Osteoblast (primary cell): ENCODE measurements at places on chromosomes 6 and 20.

GRCh38 chr6:37487591-37488380 is 11.9 kb downstream of the CCDC167 start:
- peak; percentile 46 for DNase-seq

GRCh38 chr6:11710311-11710761 is 68.3 kb downstream of the ADTRP start:
- no peak for DNase-seq

DNA sequence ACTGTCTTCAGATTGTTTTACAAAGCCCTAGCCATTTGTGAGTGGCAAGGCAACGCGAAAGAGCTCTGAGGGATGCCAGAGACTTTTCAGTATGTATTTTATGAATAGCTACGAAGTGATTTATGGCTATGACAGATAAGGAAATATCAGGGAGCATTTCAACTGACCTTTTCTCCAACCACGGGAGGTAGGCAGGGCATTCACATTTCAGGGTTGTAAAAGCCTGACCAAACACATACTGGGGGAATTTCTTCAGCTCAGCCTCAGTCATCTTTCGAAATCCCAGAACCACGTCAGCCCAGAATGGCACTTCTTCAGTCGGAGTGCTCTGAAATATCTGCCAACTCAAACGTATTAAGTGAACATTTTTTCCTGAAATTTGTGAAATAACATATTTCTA is 10.8 kb downstream of the DDO start:
- DNase-seq = no peak

DNA sequence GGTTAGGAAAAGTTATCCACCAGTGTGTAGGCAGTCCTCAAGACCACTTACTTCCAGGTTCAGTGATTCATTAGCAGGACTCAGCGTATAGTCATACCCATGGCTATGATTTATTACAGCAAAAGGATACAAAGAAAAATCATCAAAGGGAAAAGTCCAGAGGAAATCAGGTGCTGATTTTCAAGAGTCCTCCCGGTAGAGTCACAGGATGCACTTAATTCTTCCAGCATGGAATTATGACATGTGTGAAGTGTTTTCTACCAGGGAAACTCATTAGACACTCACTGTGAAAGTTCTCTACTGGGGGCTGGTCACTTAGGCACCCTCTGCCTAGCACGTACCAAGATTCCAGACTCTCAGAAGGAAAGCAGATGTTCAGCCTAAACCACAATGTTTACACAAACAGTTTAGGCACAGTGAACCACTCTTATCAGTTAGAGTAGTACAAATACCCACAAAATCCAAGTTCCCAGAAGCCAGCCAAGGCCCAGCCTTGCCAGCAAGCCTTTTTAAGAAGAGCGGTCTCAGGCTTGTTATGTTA is 10.2 kb downstream of the WFDC3 start:
- peak; percentile 75 for DNase-seq

DNA sequence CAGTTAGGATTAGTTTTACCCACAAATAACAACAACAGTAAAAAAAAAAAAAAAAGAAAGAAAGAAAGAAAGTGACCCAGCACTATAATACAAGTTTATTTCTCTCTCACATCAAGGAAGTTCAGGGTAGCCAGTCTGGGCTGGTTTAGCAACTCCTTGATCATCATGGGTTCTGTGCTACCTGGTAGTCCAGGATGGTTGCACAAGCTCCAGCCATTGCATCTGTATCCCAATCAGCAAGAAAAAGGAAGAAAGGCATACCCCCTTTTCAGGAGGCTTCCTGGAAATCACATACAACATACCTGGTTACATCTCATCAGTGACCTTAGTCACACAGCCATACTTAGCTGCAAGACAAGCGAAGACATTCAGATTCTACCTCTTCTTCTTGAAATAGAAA is 128.5 kb downstream of the MTHFD1L start:
- no peak for DNase-seq

- no peak for DNase-seq
These were observed 550.7 kb downstream of the PKHD1 start for GRCh38 chr6:51536728-51537127.

GRCh38 chr6:4402477-4402976 is 267.2 kb upstream of the ECI2 start:
- peak; percentile 94 for DNase-seq

DNA sequence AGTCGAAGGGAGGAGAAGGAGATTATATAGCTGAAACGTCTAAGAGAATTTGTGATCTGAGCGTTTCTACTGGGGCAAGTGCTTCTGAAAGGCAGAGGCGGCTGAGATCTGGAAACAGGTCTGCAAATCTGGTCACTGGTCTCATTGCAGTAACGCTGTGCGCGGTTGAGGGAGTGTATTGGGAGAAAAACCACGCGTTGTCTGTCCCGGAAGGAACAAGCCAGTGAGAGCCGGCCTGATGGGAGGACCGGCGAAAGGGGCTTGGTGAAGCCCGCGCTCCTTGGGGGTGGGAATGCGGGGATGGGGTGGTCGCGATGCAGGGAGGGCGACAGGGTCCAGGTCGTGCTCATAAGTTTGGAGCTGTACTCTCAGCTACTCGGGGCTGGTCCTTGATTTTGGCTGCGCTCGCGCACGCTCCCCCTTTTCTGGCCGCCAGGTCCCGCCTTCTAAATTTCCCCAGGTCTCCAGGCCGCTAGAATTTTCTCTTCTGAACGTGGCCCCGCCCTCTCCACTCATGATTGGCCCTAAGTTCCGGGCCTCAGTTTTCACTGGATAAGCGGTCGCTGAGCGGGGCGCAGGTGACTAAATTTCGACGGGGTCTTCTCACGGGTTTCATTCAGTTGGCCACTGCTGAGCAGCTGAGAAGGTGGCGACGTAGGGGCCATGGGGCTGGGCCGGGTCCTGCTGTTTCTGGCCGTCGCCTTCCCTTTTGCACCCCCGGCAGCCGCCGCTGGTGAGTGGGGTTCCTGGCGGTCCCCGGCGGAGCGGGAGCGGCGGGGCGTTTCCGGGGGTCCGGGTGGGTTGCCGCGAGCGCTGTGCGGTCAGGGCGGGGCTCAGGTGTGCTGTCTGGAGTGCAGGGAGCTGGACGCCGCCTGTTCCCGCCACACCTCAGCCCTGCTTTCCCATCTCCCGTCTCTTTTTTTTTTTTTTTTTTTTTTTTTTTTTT is at the start of gene MICB:
TSS of gene MICB (plus strand) at position 615 of the 946 bp plus-strand sequence. CDS start at position 664, 49 bp downstream.
- peak; percentile 95 for DNase-seq

DNA sequence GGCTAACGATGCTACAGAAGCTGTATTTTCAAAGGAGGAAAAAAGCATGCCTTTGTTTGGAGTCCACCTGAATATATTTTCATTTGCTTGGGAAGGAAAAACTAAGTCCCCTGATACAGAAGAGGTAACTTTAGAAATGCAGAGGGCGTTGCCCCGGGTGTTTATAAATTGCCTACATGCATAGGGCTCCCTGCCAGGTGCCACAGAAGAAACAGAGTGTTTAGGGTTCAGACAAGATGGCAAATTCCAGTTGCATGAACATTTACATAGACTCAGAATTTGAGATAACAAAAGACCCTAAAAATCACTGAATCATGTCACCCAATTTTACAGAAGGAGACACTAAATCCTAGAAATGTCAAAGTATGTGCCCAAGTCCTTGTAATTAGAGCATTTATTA is 19.9 kb downstream of the RIN2 start:
- no peak for DNase-seq

GRCh38 chr6:12112540-12113189 is 100.6 kb downstream of the HIVEP1 start:
- peak; percentile 71 for DNase-seq

- peak; percentile 58 for DNase-seq
These were observed 215.6 kb upstream of the HEY2 start for GRCh38 chr6:125533710-125534397.

DNA sequence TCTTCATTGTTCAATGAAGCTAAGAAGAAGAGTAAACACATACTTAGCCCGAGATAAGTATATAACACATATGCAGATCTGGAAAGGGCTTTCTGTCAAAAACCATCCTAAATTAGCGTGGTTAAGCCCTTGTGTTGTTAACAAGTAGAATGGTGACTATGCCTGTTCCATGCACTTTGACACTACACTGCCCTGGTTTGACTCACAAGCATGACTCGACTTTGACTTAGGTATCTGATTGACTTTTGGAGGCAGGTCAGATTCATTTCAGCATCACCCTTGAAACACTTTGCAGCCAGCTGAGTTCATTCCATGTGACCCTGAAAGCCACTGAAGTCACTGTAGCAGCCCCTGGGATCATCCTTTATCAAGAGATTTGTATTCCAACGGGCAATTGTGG is 239.8 kb downstream of the TBX18 start:
- DNase-seq = no peak

DNA sequence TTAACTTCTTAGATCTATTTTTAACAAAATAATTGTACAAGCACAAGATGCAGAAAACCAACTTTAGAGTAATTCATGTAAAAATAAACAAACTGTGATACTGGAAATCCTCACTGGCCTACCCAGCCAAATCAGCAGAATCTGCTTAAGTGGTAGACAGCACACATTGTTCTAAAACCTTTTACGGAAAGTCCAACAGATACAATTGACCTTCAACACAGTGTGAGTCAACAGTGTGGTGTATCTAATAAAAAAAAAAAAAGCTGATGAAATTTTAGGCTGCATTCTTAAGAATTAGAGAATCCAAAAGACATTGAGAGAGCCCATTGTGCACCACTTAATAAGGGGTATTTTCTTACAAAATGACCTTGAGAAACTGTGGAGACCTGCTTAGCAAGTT is 174.5 kb downstream of the COL21A1 start:
- DNase-seq = no peak

DNA sequence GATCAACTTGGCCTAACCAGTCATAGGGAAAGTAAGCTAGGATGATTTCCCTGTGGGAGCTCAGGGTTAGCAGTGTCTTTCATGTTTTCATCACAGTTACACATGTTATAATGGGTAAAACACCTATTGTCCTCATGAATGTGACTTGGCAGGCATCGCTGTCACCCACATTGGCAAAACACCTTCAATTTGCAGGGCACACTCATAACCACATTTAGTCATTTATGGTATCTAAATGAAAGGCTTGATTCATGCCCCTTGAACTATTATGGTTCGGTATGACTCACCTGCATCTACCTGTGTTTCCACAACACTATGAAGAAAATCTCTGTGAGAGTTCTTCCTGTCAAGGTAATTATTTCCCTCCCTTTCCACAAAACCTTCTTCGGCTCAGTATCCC is 49.2 kb downstream of the FRK start:
- no peak for DNase-seq

DNA sequence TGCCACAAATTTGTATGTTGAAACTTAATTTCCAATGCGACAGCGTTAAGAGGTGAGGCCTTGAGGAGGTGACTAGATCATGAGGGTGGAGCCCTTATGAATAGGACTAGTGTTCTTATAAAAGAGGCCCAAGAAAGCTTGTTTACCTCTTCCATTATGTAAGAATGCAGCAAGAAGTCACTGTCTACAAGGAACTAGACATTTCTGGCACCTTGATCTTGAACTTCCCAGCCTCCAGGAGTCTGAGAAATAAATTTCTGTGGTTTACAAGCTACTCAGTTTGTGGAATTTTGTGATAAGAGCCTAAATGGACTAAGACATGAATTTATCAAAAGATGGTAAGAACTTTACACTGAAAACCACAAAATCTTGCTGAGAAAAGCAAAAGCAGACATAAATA is 173.6 kb upstream of the SGK1 start:
- DNase-seq = no peak

- DNase-seq = no peak
These were observed 324.9 kb downstream of the ZFAND3 start for GRCh38 chr6:38144365-38144945.

- DNase-seq = no peak
These were observed 114.9 kb upstream of the ADGRF1 start for GRCh38 chr6:47157063-47157462.

- peak; percentile 31 for DNase-seq
These were observed 65.8 kb downstream of the PHACTR2 start for GRCh38 chr6:143743301-143744166.

DNA sequence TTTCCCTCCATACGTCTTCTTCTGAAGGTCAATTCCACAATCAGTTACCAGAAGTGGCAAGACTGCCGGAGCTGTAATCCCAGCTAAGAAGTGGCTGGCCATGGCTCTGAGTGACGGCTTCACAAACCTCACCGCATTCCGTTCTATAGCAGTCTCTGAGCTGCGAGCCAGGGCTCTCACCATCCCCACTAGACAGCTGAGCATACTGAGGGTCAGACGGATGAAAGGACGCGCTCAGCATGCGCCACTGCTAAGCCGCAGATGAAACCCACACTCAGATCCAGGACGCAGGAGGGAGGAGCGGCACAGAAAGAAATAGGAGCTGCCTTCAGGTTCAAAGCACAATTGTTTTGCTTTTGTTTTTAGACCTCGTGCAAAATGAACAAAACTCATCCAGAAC is 97.9 kb downstream of the ANKRD60 start:
- DNase-seq = no peak

GRCh38 chr6:5730585-5731263 is 276.0 kb downstream of the NRN1 start:
- peak; percentile 73 for DNase-seq

DNA sequence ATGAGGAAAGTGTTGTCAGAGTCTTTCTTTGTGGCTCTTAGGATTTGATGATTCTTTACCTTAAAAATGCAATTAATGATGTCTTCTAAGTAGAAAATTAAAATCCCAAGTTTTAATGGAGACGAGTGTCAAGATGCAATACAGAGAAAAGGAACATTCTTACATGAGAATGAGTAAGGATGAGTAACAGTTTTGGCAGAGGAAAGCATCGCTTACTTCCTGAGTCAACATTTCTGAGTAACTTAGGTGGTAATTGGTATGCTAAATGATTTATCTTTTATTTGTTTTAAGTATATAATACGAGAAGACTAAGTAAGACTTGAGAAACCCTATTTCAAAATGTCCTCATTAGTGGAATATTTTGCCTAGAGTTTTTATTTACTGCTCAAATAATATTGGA is 101.3 kb downstream of the RTN4IP1 start:
- DNase-seq = no peak

- peak; percentile 72 for DNase-seq
These were observed 82.3 kb upstream of the RIPOR2 start for GRCh38 chr6:25017932-25018567.

DNA sequence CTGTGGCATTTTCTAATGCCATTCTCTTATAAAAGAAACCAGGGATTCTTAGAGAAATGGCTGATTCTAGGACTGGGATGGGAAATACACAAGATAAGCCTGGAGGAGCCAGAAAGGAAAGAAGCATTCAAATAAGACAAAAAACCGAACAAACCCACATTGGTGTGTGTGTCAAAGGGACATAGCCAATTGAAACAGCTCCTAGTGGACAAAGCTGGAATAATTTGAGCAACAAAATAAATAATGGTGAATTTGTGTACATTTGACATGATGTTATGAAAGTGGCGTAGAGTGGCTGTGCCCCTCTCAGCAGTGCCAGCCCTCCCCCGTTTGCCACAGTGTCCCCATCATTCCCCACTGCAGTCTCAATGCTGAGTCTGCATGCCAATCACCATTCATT is 55.5 kb downstream of the B3GAT2 start:
- DNase-seq = no peak
